Hair follicle dermal papilla cell (primary cell): ENCODE measurements at places on chromosomes 6 and 20. TPM values are rescaled to one million over a fixed set of nuclear protein-coding genes. Genes with fewer than 3 reads are reported as not detected.

The SNAP91 gene
- 0.49 and 1.1 TPM in 2 replicates for total RNA-seq

The SLC35D3 gene
- total RNA-seq, result not detected in 2 replicates

The AIF1 gene
- total RNA-seq, result not detected in 2 replicates

The CCM2L gene
- not detected in 2 replicates for total RNA-seq

The PPP1R3G gene
- total RNA-seq, result 4.4 and 6.2 TPM in 2 replicates

The CAPN11 gene
- total RNA-seq, result not detected in 2 replicates

The MRAP2 gene
- 0.12 and 0.32 TPM in 2 replicates for total RNA-seq

The PREX1 gene
- total RNA-seq, result 13.6 and 26.0 TPM in 2 replicates

The FOXF2 gene
- total RNA-seq, result 0.24 and 0.81 TPM in 2 replicates

The ZSCAN23 gene
- total RNA-seq, result 4.0 and 4.5 TPM in 2 replicates

The MAFB gene
- total RNA-seq, result 13.5 and 13.8 TPM in 2 replicates

The DAAM2 gene
- 66.1 and 122 TPM in 2 replicates for total RNA-seq

The BTNL2 gene
- total RNA-seq, result not detected in 2 replicates

The FAM184A gene
- 0.32 and 0.36 TPM in 2 replicates for total RNA-seq

The FOXA2 gene
- not detected in 2 replicates for total RNA-seq

The VSX1 gene
- not detected in 2 replicates for total RNA-seq

The PKHD1 gene
- total RNA-seq, result under 0.01 TPM in 1 of 2 replicates, not detected in the other

The ID4 gene
- total RNA-seq, result 10.2 and 11.1 TPM in 2 replicates

The TSPYL1 gene
- 78.9 and 87.7 TPM in 2 replicates for total RNA-seq

The PARD6B gene
- 0.12 and 0.16 TPM in 2 replicates for total RNA-seq

The ADAM33 gene
- total RNA-seq, result 194 and 229 TPM in 2 replicates

The LGSN gene
- not detected in 2 replicates for total RNA-seq

The EDN3 gene
- under 0.01 TPM in 1 of 2 replicates, not detected in the other for total RNA-seq

The C2 gene
- 2.1 and 3.3 TPM in 2 replicates for total RNA-seq

The RAET1G gene
- 1.3 and 1.9 TPM in 2 replicates for total RNA-seq

The DYNLT2 gene
- total RNA-seq, result 0.61 and 0.65 TPM in 2 replicates

The GABBR1 gene
- 15.5 and 16.6 TPM in 2 replicates for total RNA-seq

The RNGTT gene
- 19.5 and 21.6 TPM in 2 replicates for total RNA-seq

The MCCD1 gene
- total RNA-seq, result not detected in 2 replicates

The RAET1L gene
- not detected in 2 replicates for total RNA-seq

The TNF gene
- 0.16 TPM in 1 of 2 replicates, not detected in the other for total RNA-seq

The SPTLC3 gene
- total RNA-seq, result 3.6 and 6.7 TPM in 2 replicates

The GINS1 gene
- 1.7 and 1.8 TPM in 2 replicates for total RNA-seq

The SYCP2 gene
- total RNA-seq, result 0.85 and 1.6 TPM in 2 replicates

The ADGRF4 gene
- not detected in 2 replicates for total RNA-seq

The WASF1 gene
- 14.2 and 16.6 TPM in 2 replicates for total RNA-seq

The XKR7 gene
- total RNA-seq, result not detected in 2 replicates

The LAMA4 gene
- 418 and 518 TPM in 2 replicates for total RNA-seq

The ZSWIM3 gene
- total RNA-seq, result 4.7 and 5.5 TPM in 2 replicates

The MEP1A gene
- not detected in 2 replicates for total RNA-seq

The DUSP15 gene
- total RNA-seq, result 2.1 TPM in 1 of 2 replicates, not detected in the other

The CCN2 gene
- 95.8 and 100 TPM in 2 replicates for total RNA-seq

The ADTRP gene
- total RNA-seq, result 0.36 and 0.81 TPM in 2 replicates

The POU5F1 gene
- total RNA-seq, result 0.61 TPM in 1 of 2 replicates, not detected in the other

The PDE7B gene
- total RNA-seq, result 50.4 and 51.0 TPM in 2 replicates

The CCDC167 gene
- total RNA-seq, result 10.6 and 17.4 TPM in 2 replicates

The C6orf132 gene
- 1.5 and 2.6 TPM in 2 replicates for total RNA-seq

The KCNQ2 gene
- total RNA-seq, result not detected in 2 replicates

The TMX4 gene
- 23.2 and 26.1 TPM in 2 replicates for total RNA-seq

The BANF2 gene
- not detected in 2 replicates for total RNA-seq

The LHFPL5 gene
- total RNA-seq, result not detected in 2 replicates

The CGA gene
- not detected in 2 replicates for total RNA-seq

The REPS1 gene
- 38.7 and 44.3 TPM in 2 replicates for total RNA-seq

The LST1 gene
- total RNA-seq, result not detected in 2 replicates

The IRAK1BP1 gene
- total RNA-seq, result 4.6 and 8.4 TPM in 2 replicates

The MROH8 gene
- 1.6 and 2.8 TPM in 2 replicates for total RNA-seq
